ENCODE measurements at places on chromosomes 3 and 15.
A peak's percentile ranks its signal among the peaks of the same experiment; 100 is the strongest.

- peak; percentile 16 for DNase-seq
Observed at GRCh38 chr3:188021041-188021440, 132.9 kb upstream of the LPP start.

DNA sequence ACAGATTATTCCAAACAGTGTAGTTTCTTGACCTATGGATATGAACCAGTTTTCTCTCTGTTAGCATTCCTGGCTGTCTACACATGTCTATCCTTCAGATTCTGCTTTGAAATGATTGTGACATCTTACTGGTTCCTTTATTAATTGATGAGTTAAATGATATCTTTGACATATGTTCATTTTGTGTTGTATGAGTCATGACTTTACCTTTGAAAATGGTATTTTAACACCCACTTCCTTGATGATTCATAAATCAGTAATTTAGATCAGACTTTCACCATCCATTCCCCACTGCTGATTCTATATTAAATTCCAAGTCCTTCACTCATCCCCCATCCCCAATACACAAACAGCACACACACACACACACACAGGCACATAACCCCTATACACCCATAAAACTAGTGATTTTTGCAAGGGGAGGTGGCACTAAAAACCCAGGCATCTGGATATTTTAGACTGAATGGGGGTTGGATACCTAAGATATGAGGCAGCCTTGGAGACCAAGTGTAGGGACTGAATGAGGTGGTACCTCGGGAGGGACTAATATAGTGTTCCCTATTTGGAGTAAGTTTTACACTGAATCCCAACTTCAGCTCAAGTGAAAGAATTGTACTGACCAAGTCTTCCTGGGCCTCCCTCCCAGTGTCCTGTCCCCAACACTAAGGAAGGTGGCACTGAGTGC is 9.7 kb downstream of the CCK start:
- peak; percentile 84 for DNase-seq

- no peak for DNase-seq
Observed at GRCh38 chr3:122864498-122864897, 69.6 kb downstream of the SLC49A4 start.

- no peak for DNase-seq
Observed at GRCh38 chr15:62953021-62953420, 89.5 kb upstream of the TPM1 start.

DNA sequence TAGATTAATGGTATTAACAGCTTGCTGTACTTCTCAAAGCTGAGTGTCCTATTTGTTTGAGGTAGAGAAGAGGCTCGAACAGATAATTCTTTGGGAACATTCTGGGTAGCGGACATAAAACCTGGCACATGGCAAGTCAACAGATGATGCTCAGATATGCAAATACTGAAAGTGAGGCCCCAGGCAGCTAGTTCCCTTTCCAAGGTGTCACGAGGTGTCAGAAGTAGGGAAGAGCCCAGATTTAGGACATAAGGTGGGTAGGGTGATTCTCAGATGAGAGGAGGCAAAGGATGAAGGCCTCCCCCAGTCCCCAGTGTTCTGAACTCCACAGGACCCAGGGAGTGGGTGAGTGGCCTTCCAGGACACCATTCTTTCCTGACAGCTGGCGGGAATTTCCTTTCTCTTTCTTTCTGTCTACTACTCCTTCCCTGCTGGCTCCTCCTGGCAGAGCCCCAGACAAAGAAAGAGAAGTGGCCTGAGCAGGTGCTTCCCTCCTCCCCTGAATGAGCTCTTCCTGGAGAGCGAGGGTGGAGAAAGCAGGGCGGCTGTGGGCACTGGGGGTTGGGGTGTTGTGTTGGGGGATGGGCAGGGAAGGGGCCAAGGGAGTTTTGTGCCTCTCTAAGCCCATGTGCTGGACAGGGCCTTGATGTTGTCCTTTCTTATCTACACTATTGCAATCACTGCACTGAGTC is 87.5 kb downstream of the CORO2B start:
- no peak for DNase-seq

DNA sequence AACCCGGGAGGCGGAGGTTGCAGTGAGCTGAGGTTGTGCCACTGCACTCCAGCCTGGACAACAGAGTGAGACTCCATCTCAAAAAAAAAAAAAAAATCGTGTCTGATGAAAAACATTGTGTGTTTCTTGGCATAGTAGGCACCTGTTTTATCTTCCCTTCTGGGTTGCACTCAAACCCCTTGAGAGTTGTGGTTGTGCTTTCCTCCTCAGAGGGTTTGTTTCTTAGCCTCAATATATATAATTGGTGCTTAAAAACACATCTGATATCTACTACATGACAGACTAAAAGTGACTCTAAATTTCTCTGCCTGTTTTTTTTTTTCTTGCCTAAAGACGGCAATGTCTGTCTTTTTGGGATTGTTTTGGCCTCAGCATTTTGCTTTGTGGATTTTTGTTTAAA is 7.6 kb downstream of the NR1D2 start:
- no peak for DNase-seq

GRCh38 chr15:80750575-80750974 is 28.6 kb upstream of the CEMIP start:
- DNase-seq = no peak

DNA sequence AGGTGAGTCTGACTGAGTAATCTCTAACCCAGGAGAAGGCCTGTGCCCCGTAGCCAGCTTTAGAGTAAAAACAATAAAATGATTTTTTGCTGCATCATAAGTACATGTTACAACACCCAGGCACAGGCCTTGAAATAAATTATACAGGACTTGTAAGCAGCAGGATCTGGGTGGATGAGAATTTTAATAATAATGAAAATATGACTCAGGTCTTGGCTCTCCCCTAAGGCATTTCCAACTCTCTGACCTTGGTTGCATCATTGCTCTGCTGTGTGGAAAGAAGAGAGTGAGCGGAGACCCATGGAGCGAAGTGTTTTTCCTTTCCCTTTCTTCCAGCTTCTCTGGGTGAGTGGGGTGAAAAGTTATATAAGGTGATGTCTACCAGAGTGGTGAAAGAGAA is 44.6 kb downstream of the EOMES start:
- DNase-seq = peak; percentile 90

GRCh38 chr3:16182183-16182582 is 7.7 kb downstream of the GALNT15 start:
- peak; percentile 26 for DNase-seq

DNA sequence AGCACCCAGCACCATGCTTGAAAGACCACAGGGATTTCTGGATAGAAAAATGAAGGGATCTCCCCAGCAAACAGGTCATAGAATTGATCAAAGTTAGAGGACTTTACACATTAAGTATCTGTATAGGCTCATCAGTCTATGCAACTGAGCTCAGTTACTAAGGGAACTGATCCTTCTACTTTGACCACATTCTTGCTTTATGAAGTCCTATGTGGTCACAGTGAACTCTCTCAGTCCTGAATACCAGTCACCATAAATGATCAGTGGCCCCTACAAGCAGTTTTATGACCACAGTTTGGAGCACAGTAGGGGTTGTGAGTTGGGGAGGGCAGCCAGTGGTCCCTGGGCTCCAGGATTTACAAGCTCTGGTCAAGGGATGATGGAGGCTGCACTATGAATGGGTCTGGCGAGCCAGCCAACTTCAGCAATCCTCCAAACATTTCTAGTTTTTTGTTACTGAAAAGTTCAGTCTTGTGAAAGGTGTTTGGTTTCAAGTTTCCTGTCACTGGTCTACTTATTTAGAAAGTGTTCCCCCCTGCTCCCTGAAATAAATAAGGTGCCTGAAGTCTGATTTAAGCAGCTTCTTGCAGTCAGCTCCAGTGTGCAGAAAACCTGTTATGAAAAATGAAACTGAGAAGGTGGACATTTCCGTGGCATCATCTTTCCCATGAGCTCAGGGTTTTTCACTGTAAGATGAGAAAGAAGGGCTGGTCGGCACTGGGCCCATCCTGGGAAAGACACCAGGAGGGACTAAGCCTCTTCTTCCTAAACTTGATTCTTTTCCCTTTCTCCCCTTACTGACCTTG is 75.5 kb downstream of the DAPK2 start:
- no peak for DNase-seq

GRCh38 chr3:6781092-6781491 is 79.8 kb upstream of the GRM7 start:
- DNase-seq = no peak

- DNase-seq = peak; percentile 1
Observed at GRCh38 chr3:22685597-22685996, 517.5 kb upstream of the UBE2E2 start.

- DNase-seq = no peak
Observed at GRCh38 chr3:184725176-184725719, 13.4 kb upstream of the MAGEF1 start.

DNA sequence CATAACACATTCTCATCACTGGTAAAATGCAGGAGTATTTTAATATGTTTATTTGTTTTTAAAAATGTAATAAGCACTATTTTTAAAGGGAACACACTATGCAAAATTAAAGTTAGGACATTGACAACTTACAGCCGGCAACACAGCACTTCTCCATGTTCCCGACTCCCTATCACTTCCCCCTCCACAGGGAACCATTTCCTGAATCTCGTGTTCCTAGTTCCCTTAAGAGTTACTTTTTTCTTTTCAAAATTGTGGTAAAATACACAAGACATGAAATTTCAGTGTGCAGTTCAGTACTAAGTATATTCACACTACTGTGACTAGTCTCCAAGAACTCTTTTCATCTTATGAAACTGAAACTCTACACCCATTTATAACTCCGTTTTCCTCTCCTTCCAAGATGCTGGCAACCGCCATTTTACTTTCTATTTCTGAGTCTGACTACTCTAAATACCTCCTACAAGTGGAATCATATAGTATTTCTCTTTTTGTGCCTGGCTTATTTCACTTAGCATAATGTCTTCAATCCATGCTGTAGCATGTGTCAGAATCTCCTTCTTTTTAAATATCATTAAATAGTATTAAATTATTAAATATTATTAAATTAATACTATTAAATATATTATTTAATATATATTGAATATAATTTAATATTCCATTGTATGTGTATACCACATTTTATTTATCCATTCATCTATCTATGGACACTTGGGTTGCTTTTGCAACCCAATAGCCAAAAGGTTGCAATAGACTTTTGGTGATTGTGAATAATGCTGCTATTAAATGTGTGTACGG is 25.9 kb upstream of the UBE2Q2 start:
- peak; percentile 28 for DNase-seq

DNA sequence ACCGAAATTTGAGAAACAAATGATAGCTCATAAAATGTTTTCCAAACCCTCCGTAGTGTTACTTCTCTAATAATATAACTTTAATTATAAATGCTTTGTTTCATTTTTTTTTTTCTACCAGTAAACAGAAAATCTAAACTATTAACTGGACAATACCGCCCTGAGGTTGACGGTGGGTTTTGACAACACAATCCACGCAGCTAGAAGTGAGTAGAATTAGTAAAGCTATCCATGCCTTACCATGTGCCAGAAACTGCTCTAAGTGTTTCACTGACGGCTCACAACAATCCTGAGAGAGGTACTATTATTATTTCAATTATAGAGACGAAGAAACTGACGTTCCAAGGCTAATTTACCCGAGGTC is 410 bp downstream of the NDUFAF1 start:
- DNase-seq = no peak

DNA sequence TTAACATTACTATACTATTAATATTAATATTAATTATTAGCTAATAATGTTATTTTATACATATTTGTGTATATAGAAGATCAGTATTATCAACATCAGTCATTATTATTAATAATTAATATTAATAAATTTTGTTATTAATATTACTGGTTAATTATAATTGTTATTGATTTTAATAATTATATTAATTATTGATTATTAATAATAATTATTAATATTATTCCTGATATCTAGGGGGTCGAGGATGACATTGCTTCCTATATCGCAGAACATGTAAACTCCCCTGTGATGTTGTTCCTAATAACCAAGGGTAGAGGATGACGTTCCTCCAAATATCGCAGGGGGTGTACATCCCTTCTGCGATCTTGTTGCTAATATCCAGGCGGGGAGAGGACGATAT is 17.3 kb upstream of the BMF start:
- no peak for DNase-seq

- DNase-seq = no peak
Observed at GRCh38 chr15:50873935-50874361, 34.5 kb upstream of the AP4E1 start.

DNA sequence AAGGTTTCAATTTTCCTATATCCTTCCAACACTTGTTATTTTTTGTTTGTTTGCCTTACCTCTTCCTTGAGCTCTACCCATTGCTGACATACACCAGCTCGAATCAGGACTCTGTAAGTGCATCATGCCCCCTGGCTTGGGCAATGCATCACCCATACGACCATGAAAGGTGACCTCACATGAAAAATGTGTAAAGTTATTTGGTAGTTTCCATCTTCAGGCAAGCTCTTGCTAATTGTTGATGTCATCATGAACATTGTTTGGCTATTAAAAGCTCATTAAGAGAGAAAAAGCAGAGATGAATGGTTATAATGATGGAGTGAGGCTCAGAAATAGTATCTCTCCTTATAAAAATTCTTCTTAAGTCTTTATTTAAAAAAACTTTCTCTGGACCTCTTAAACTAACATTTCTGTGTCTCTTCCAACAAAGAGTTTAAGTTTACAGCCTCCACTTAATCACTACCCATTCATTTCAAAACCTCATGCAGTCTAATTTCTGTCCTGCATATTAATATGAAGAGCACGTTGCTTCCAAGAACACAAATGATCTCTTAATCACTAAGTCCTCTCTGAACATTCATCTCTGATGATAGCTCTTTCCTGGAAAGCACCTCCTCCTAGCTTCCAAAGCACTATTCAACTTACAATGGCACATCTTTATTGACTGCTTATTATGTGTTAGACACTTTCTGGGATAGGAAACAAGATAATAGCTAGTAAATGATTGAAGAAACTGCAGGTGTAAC is 236.3 kb downstream of the NFKBIZ start:
- no peak for DNase-seq

- DNase-seq = no peak
Observed at GRCh38 chr3:182400838-182401237, 392.5 kb upstream of the ATP11B start.

GRCh38 chr3:13433912-13434311 is 13.8 kb upstream of the NUP210 start:
- no peak for DNase-seq

- DNase-seq = no peak
Observed at GRCh38 chr3:139159356-139159755, 114.7 kb upstream of the PRR23C start.

DNA sequence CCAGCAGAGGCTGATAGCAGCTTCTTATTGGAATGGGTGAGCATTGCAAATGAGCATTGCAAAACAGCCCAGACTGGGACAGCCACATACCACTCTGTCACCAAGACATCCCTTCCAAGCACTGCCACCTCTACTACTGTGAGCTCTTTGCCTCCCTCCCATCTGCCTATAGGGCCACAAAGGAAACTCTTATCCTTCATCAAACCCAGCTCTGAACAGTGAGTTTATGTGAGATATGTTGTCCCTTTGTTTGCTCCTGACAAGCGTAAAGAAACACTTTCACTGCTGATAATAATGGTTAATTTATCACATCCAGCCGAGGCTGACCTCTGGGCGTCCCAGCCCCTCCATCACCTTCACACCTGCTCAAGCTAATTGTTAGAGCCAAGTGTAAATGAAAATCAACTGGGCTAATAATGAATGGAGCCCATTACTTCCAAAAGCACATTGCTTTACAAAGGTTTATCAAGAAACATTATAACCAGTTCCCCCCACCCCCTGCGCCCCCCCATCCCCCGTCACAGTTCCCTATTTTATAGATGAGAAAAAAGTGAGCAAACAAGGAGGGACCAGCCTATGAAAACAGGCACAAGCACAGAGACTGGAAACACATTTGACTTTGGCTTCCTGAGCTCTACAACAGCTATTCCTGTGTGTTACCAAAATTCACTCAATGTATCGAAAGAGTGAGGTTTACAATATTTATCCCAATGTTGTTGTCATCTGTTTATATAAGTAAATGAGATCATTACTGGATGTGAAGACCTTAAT is 146.3 kb downstream of the ANXA2 start:
- DNase-seq = no peak

GRCh38 chr15:88257311-88258092 is 963 bp upstream of the NTRK3 start:
- peak; percentile 17 for DNase-seq
